Omental fat pad (tissue), 4 donors: ENCODE measurements at places on chromosomes 16 and 17. TPM values are rescaled to one million over a fixed set of nuclear protein-coding genes. Genes with fewer than 3 reads are reported as not detected.

The CCL23 gene
- 3.4 TPM for total RNA-seq

The CUEDC1 gene
- total RNA-seq: 22.6 TPM

The PTX4 gene
- not detected for total RNA-seq

The SEZ6 gene
- not detected for total RNA-seq

The PRSS21 gene
- not detected for total RNA-seq

The ABCC11 gene
- 0.79 TPM for total RNA-seq

The NIP7 gene
- total RNA-seq: 14.7 TPM

The EARS2 gene
- total RNA-seq: 20.0 TPM

The CLEC3A gene
- total RNA-seq: not detected

The JMJD8 gene
- total RNA-seq: 65.8 TPM

The CCL7 gene
- 1.9 TPM for total RNA-seq

The DPEP3 gene
- total RNA-seq: not detected

The HSPB9 gene
- not detected for total RNA-seq

The ATXN2L gene
- total RNA-seq: 48.1 TPM

The LRRC36 gene
- 0.84 TPM for total RNA-seq

The DDX52 gene
- 13.1 TPM for total RNA-seq
